Effector CD4-positive, alpha-beta T cell (primary cell): ENCODE measurements at places on chromosomes 5 and 9.

GRCh38 chr5:146340260-146341081 lies 1.8 kb downstream of the POU4F3 start:
- no peak for DNase-seq

DNA sequence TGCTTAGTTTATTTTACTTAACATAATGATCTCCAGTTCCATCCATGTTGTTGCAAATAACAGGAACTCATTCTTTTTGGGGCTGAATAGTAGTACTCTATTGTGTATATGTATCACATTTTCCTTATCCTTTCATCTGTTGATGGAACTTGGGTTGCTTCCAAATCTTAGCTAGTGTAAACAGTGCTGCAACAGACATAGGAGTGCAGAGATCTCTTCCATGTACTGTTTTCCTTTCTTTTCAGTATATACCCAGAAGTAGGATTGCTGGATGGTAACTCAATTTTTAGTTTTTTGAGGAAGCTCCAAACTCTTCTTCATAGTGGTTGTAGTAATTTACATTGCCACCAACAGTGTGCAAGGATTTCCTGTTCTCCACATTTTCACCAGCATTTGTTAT lies 138.8 kb upstream of the POC5 start:
- no peak for DNase-seq

DNA sequence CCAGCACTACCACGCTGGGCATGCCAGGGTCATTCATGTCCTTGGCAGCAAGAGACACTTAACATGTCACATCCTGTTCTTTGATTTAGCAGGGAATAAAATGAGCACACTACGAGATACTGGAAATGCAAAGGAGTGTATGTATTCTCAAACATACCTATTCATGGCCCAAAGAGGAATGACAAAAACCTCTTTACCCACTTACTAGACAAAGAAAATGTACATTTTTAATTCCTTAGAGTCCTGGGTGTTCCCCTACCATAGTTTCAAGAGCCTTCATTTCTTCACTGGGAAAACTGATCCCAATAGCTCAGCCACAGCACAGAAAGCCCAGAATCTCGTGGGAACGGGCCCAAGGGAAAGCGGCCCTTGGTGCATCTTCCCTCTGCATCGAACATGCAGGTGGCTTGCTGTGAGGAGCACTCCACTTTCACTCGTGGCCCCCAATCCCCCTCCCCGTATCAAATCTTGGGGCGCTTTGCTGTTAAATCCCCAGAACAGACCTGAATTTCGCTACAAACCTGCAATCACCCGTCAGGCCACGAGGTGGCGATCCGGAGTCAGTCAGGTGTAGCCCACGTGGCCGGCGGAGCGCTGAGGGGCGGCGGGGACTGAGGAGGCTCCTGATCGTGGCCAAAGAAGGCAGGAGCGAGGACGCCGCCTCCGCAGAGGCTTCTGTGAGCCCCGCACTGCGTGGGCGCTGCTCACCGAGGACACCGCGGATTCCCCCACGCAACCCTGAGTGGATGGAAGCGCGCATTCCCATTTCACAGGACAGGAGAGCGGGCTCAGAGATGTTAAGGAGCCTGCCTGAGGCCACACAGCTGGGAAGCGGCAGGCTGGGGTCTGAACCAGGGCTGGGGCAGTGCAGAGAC lies 91.4 kb downstream of the LMX1B start:
- DNase-seq, result peak; percentile 80

GRCh38 chr9:132638240-132638639 lies 31.5 kb downstream of the DDX31 start:
- DNase-seq, result no peak
